ENCODE measurements at places on chromosomes 4 and X.

DNA sequence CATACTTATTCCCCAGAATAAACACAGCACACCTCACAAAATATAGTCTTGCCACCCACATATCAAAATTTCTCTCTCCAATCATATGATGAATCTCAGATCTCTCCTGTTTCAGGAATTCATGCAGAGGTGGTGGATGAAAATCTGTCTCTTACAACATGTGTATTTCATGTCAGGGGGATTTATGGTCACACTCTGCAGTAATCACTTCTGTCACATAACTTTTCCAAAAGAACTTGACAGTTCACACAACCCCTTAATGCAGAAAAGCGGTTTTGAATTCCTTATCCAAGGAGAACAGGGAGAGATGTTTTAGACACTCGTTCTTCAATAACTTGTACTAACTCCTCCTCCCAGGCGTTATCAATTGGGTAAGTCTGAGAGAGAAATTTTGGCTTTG, 180.5 kb upstream of the ETNPPL start:
- DNase-seq: no peak

DNA sequence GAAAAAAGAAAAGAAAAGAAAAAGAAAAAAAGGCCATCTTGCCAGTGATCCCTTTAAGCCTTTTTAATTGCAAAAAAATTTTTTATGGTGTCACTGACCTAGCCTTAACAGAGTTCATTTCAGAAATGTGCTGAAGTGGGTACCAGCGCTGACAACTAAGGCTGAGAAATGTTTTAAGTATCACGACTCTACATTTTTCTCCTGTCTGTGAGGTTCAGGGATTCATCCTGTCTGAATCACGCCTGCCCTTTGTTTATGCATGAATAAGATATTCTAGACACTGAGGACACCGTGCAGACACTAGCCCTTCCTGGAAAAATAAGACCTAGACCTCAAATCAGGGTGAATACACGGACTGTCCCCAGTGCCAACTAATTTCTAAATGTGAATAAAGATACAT, 154.4 kb upstream of the NOCT start:
- DNase-seq: no peak

GRCh38 chrX:40780082-40780481, 44.7 kb upstream of the MED14 start:
- no peak for DNase-seq

- no peak for DNase-seq
Measured at GRCh38 chrX:9829308-9830267, 43.4 kb downstream of the SHROOM2 start.

- DNase-seq: no peak
Measured at GRCh38 chrX:70554081-70554480, 109.4 kb downstream of the DLG3 start.

- DNase-seq: no peak
Measured at GRCh38 chrX:68694435-68695205, 47.2 kb downstream of the STARD8 start.

DNA sequence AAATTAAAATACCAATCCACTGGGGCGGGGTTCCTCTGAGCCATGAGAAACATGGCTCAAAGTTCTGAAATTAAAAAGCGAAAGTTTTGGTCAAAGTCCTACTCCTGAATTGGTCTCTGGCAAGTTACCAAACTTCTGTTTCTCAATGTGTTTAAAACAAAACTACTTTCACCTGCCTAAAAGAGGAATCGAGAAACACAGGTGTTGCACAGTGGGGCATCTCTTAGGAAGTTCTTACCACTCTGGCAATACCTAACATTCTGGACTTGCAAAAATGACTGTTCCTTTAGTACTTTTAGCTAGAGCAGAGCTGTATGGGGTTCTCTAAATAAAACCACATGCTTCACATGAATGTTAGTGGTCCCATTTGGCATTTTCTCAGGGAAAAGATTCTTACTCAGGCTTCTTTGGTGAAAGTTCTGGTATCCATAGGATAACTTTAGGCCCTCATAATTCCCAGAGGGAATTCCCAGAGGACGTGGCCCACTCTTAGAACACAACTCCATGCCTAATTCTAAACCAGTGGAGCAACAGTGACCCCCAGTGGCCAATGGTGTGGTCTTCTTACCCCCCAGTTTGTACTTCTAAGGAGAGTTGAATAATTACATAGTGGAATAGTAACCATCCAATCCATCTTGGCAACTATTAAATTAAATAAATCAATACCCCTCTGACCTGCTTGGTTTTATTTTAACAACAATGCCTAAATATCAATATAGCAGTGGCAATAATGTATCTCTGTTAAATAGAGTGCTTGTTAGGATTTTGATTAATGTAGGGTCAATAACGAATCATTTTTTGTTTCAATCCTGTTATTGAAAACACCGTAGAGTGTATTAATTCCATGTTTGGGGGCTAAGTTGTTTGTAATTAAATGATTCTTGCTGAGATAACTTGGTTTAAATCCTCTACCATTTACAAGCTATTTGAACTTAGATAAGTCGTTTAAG, 21.9 kb downstream of the BMP3 start:
- DNase-seq: no peak

DNA sequence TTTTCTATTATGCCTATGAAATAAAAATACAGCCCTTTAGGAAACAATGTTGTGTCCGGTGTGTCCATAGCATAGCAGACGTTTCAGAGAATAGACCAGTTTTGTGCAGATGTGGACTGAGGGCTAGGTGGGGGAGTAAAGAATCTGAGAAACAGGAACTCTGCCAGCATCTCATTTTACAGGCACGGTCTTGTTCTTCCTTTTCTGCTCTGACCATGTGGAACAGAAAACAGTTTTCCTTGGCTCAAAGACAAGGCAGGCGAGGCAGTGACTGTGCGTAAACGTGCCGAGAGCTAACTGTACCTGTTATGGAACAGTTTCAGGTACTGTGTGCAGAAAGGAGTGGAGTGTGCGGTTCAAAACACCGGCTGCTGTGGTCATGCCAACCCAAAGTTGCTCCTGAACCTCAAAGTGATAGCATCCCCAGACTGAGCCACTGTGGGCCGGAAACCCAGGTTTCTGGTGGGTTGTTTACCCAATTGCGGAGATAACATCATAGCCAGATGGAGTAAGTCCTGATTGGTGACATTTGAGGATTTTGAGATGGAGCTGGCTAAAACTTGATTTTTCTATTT, 20.2 kb downstream of the CNGA2 start:
- DNase-seq: no peak

DNA sequence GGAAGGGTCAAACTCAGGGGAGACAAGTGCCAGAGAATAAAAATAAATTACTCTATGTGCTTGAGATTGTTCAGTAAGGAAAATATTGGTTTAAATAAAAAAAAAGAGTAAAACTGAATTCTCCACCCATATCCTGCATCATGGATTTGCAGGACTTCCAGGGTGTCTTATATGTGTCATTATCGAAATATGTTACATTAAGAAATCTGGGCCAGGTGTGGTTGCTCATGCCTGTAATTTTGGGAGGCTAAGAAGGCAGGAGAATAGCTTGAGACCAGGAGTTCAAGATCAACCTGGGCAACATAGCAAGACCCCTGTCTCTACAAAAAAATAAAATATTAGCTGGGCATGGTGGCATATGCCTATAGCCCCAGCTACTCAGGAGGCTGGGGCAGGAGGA, 104.9 kb downstream of the PPP3CA start:
- DNase-seq: no peak

DNA sequence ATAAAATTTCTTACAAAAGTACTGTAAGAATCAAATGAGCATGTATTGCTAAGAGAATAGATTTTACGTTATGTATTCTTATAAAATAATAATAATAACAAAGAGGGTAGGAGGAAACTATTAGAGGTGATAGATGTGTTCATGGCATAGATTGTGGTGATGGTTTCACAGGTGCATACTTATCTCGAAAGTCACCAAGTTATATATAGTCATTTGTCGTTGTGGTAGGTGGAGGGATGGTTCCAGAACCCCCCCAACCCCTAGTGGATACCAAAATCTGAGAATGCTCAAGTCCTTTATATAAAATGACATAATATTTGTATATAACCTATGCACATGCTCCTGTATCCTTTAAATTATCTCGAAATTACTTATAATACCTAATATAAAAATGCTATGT, 36.7 kb upstream of the H2AZ1 start:
- no peak for DNase-seq

DNA sequence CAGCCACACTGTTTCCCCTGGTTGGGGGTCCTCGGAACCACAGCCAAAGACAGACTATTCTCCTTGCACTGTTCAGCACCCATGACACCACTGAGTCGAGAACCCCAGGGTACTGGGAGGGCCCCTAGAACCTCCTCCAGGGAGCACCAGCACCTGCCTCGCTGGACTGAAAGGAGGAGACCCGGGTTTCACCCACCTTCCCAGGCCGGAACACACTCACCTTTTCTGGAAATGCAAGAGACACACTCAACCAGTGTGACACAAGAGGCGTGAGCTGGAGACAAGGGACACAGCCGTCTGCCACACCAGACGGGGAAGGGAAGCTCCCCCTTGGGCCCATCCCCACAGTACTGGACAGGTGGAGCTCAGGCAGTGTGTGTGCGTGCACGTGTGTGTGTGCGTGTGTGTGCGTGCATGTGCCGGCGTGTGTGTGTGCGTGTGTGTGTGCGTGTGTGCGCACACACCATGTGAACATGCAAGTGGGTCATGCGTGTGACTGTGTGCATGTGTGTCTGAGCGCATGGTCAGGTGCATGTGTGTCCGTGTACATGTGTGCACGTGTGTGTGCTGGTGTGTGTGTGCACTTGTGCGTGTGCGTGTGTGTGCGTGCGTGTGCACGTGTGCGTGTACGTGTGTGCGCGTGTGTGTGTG, 128.8 kb upstream of the NKX1-1 start:
- DNase-seq: no peak
